ENCODE measurements at places on chromosomes 11 and 22. TPM values are rescaled to one million over a fixed set of nuclear protein-coding genes. Genes with fewer than 3 reads are reported as not detected.
A peak's percentile ranks its signal among the peaks of the same experiment; 100 is the strongest.

- peak; percentile 78 for DNase-seq
Observed at GRCh38 chr11:11787305-11788062, 54.3 kb upstream of the USP47 start.

OR52E8 gene
- not detected for total RNA-seq

FOXRED2 gene
- 12.2 TPM for total RNA-seq

SEPTIN3 gene
- total RNA-seq, result not detected

All from myocyte (in vitro differentiated cells).